NCI-H187 (cell line): ENCODE measurements at places on chromosomes 13 and 19.

DNA sequence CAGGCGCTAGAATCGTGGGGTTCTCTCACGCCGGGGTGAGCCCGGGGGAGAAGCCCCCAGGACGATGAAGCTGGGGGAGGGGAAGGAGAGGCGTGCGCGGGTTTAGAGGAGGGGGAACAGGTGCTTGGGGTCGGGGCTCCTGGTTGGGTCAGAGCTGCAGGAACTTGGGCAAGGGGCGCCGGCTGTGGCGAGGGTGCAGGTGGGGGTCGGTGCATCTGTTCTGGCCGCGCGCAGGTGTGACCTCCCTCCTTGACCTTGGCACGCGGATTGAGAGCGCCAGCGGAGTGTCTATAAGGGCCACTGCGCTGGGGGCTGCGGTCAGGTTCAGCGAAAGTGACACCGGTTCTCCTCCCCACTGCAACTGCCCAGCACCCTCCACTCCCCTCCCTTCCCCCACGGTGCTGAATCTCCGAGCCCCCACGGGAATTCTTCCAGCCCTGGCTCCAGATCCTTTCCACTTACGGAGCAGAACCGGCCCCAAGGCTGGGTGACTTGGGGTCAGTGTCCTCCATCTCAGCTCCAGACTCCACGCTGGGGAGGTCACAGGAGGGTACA is 618 bp downstream of the TMEM38A start:
- DNase-seq, result no peak

DNA sequence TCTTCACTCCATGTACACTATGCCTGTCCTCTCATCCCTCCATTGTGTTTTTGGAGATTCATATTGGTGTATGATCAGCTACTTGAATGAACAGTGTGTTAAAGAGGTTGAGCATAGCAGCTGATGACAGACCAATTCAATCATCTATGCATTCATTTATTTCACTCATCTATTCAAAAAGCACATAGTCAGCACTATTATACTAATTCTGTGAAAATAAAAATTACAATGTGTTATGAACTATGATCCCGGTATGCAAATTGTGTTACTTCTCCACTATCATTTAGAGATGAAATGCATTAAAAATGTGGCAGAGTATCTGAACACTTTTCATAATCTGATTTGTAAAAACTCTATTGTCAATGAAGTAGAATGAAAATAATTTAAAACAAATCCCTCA is 5.9 kb downstream of the TRPC4 start:
- no peak for DNase-seq

DNA sequence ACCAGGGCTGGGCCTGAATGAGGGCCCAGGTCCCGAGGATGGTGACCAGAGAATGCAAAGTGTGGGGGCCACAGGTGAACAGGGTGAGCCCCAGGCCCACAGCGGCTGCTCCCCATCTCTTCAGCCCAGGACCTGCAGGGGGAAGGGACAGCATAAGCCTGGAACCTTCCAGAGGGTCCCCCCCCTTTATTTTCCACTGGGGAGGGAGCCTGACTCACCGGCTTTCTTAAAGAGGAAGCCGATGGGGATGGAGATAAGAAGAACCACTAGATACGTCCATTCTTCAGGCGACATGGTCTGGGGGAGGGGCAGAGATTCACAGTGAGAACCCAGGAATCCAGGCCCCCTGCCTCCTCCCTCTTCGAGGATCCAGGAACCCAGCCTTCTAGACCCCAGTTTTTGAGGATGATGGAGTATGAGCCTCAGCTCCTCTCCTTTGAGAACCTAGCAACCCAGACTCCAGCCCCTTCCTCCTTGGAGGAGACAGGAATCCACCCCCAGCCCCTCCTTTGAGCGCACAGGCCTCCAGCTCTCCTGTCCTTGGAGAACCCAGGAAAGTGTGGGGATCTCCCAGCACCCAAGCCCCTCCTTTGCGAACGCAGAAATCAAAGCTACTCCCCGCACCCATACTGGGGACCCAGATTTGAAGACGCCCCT is 1.0 kb downstream of the MBOAT7 start:
- no peak for DNase-seq

- no peak for DNase-seq
These were observed 566.4 kb downstream of the PCDH9 start for GRCh38 chr13:66663711-66664110.

- DNase-seq, result no peak
These were observed 86.5 kb downstream of the EPSTI1 start for GRCh38 chr13:42905579-42905978.

GRCh38 chr13:74168263-74168675 is 34.1 kb upstream of the KLF12 start:
- DNase-seq, result no peak
